SK-N-MC (cell line): ENCODE measurements at places on chromosomes 16 and 17.

GRCh38 chr17:79023886-79024771, at the start of gene C1QTNF1:
C1QTNF1 (plus strand) TSS chr17:79024169; CDS start chr17:79043969, 19,800 bp downstream.
- DNase-seq: no peak

DNA sequence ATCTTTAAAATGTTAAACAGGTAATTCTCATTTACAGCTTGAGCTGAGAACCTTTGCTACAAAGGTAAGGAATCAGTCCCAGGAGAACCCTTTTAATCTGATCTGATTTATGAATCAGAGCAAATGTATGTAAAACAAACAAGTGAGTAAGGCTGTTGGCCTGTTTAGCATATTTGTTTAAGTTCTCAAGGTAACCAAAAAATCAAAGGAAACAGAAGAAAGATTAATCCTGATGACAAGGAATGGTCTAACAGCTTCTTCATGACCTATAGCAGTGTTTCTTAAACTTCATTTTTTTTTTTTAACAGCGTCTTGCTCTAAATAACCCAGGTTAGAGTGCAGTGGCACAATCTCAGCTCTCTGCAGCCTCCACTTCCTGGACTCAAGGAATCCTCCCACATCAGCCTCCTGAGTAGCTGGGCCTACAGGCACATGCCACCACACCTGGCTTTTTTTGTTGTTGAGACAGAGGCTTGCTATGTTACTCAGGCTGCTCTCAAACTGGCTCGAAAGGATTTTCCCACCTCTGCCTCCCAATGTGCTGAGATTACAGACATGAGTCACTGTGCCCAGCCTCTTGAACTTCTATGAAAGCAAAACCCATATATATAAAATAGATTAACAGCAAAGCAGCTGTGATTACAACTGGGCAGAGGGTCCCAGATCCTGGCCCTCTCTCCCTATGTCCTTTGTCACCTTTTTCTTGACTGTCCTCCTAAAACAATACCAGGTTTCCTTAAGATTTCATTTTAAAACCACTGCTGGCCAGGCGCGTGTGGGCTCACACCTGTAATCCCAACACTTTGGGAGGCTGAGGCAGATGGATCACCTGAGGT, 5.1 kb upstream of the JPT1 start:
- no peak for DNase-seq

DNA sequence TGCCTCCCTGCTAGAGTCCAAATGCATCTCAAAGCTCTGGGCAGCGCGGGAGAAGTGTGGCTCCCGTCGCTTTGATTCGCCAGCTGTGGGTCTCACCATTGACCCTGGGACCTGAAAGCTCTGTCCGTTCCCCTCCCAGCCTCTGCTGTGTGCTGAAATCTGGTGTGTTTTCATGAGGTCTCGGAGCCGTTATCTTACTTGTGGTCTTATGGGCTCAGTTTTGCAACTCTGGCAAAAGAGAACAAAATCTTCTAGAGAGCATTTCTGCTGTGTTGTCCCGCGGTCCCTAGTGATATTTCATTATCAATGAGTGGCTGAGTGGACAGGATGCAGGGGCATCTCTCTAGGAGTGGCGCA, 13.3 kb downstream of the CRISPLD2 start:
- DNase-seq: no peak

DNA sequence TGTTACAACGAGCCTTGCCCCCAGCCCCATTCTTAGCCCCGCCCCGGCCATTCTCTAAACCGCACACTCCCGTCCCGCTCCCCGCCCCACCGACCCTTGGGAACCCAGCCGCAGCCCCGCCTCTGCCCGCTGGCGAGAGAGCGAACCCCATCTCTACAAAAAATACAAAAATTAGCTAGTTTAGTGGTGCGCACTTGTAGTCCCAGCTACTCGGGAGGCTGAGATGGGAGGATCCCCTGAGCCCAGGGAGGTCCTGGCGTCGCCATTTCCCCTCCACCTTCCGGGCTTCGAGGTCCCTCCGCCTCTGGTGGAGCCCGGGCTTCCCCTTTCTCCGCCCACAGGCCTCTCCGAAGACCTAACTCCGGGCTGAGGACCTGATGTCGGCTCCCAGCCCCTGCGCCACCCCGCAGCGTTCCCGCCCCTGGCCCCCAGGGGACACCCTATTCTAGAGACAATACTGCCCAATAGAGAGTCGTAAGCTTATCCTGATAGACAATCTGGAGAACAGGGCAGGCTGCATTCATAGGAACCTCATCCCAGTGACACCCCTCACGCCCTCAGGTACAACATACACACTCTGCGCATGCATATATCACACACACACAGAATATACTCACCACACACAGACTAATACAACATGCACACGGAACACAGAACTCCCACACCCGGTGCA, 480 bp upstream of the PROCA1 start:
- DNase-seq: no peak

DNA sequence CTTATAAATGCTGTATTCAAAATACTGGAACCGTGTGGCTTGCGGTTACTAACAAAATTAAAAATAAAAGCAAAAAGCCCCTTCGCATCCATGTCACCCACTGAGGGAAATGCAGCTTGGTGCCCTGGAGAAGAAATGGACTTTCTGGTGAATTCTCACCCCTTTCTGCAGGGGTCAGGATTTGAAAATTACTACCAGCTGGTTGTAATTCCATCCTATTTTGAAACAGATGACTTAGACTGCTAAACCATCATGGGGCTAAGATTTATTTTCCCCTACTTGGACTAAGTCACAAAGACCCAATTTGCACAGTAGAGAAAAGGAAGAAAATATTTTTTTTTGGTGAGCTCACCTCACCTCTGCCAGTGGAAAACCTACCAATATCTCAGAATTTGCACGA, 111.4 kb upstream of the MYOCD start:
- DNase-seq: no peak

DNA sequence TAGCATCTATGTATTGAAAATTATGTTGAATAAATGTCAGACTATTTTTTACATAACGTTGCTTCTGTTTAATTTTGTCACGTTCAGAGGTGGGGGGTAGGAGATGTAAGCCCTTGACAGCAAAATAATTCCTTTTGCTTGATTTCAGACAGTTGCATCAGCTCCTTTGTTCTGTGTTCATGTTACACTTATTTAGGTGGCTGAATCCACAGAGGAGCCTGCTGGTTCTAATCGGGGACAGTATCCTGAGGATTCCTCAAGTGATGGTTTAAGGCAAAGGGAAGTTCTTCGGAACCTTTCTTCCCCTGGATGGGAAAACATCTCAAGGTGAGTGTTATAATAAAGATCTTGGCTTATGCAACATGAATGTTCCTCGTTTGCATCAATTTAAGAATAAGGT, 4.5 kb downstream of the HERPUD1 start:
- DNase-seq: no peak

- no peak for DNase-seq
Measured at GRCh38 chr17:43477832-43478634, 5.7 kb upstream of the DHX8 start.

GRCh38 chr17:39096508-39097149, 54.8 kb downstream of the PLXDC1 start:
- DNase-seq: no peak

DNA sequence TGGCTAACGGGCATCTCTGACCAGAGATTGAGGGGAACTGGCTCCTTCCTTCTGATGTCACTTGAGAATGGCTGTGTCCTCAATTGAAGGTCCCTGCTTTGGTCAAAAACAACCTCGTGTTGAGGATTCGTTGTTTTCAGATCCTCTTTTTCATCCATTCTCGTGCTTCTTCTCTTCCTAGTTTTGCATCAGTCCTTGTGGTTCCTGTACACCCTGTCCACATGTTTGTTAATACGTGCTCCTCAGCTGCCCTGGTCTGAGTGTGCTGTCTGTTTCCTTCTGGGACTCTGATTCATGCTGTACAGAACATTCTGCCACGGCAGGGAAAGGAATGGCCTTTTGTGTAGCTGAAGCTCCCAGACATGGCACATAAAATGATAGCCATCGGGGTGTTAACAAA, 863.2 kb upstream of the GOT2 start:
- no peak for DNase-seq

DNA sequence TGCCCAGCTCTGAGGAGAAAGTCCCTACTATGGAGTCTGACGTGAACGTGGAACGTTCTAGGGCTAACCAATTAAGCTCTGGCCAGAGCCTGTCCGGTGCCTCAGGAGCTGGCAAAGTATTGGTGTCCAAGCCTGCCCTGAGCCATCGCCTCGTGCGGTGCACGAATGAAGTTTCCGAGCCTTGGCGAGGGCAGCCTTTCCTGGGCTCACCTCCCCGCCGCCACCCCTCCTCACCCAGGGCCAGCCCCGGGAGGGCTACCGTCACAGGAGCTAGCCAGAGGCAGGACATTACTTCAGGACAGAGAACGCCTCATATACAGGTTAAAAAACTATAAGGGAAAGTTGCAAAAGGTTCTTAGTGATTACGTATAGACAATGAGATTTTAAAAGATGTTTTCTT, 23.6 kb upstream of the TRAP1 start:
- no peak for DNase-seq

DNA sequence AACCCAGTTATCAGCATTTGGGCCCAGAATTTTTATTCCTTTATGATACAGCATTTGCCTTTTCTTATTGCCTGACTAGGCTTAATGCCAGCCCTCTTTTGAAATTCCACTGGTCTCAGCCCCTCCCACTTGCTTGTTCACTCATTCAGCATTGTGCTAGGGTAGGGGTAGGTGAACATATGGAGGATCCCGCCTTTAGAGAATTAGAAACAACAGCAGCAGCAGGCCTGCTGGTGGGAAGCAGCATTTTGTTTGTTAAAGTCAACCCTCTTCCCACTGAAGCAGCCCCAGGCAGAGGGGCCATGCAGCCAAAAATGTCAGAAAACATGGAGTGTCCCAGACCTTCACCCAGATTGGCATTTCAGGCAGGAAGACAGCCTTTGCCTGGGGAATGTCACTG, 1355.2 kb downstream of the CDH8 start:
- DNase-seq: no peak
